ENCODE measurements at places on chromosomes 16 and 17.

DNA sequence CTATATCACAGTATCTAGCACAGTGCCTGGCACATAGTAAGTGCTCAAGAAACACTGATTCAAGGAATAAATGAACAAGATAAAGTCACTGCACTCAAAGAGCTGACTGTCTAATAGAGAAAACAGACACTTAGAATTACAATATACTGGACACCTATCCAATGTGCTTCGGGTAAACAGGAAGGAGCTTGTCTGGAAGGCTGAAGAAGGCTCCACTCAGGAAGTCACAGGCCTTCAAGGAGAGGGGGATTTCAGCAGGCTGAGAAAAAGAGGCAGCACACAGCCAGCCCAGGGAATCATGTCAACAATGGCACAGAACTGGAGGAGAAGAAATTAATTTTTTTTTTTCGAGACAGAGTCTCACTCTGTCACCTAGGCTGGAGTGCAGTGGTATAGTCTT, 9.7 kb upstream of the IL4R start:
- no peak for DNase-seq

GRCh38 chr16:58862334-58863021, 128.4 kb upstream of the GOT2 start:
- no peak for DNase-seq

DNA sequence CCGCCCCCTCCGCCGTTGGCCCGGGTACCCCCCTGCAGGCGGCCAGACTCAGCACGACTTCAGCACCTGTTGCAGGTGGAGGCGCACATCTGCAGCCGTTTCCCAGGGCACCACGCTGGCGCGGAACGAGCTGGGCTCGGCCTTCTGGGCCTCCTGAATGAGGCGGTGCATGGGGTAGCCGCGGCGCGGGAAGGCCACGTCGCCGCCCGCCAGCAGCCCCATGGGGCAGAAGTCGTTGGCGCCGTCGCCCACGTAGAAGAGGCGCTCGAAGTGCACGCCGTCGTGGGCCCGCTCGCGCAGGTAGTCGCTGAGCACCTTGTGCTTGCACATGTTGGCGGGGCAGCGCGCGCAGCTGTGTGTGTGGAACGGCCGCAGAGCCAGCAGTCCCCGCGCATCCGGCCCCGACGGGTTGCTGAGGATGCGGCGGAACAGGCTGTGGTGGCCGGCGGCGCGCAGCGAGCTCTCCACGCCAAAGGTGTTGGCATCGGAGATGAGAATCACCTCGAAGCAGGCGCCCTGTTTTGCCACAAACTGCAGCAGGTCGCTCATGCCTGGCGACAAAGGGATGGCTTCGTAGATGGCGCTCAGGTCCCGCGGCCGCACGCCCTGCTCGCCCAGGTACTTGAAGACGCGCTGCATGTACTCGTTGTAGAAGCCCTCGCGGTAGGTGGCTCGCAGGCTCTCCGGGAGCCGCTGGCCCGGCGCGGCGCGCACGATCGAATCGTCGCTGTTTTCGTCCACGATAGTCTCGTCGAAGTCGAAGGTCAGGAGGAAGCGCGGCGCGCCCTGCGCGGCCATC, 6.2 kb downstream of the PHOSPHO1 start:
- DNase-seq = no peak

DNA sequence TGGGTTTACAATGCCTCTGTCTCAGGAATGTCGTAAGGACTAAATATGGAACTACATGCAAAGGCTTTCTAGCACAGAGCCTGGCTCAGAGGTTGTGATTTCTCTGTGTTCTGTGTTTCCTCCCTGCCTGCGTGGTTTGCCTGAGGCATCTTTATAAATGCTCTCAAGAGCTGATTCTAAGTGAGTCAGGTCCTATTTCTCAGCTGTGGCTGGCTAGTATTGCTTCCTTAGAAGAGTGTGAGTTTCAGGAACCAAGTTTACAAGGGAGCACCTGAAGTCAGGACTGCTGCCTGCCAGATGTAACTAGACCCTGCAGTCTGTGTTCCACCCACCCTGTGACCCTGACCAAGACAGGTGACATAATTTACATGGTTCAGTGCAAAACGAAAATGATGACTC, 8.0 kb upstream of the CCL1 start:
- DNase-seq = no peak

- no peak for DNase-seq
Measured at GRCh38 chr16:23824909-23825308, 10.9 kb upstream of the PRKCB start.

DNA sequence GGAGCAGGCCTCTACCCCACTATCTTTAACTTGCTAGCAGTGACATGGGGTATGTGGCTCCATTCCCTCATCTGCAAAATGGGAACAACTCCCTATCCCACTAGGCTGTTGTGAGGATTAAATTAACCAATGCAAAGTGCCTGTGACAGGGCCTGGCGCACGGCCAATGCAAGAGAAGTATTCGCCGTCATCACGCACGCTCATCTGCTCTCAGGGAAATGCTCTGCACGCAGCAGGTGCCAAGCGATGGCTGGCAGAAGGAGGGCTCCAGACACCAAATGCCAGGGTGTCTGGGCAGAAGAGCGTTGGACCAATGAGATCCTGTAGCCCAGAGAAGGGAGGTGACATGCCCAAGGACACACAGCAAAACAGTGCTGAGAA, 17.3 kb downstream of the FAM83G start:
- no peak for DNase-seq

GRCh38 chr17:14203388-14203787, 33.3 kb downstream of the CDRT15 start:
- DNase-seq = no peak

GRCh38 chr17:70230850-70231640, 61.7 kb downstream of the KCNJ2 start:
- no peak for DNase-seq

- no peak for DNase-seq
Measured at GRCh38 chr16:5639531-5639930, 541.9 kb upstream of the EEF2KMT start.

DNA sequence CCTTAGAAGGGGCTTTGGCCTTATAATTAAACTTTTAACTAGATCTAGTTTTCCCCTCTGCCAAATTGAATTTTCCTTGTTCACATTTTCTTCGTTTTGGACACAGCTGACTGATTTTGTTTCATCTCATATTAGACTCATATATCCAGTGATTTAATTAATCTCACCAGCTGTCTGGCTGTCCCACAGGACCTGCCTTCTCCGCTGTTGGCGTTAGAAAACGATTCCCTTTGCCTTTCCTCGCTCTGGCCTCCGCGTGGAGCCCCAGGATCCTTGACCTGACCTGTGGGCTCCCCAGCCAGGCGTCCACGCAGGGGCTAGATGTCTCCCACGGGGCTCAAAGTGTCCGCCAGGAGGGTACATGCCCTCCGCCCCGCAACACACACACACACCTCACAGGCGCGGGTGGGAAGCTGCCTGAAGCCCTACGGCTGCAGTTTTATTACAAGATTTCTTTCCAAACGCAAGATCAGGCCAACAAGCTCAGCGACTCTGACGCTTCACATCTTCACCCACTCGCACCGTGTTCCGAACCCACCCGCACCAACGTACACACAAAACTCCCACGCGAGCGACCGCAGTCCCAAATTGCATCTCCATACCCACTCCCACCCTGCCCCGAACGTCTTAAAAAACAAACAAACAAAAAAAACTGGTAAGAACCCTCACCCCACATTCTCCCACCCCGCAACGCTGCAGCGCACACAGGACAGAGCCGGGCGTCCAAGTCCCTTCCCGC, 1.1 kb downstream of the RPRML start:
- DNase-seq = no peak

GRCh38 chr17:35890774-35891155, 10.6 kb upstream of the CCL5 start:
- DNase-seq = no peak

- DNase-seq = peak; percentile 25
Measured at GRCh38 chr16:86252596-86252995, 257.7 kb upstream of the FOXF1 start.

- DNase-seq = peak; percentile 82
Measured at GRCh38 chr16:13315642-13316427, 414.4 kb downstream of the SHISA9 start.

DNA sequence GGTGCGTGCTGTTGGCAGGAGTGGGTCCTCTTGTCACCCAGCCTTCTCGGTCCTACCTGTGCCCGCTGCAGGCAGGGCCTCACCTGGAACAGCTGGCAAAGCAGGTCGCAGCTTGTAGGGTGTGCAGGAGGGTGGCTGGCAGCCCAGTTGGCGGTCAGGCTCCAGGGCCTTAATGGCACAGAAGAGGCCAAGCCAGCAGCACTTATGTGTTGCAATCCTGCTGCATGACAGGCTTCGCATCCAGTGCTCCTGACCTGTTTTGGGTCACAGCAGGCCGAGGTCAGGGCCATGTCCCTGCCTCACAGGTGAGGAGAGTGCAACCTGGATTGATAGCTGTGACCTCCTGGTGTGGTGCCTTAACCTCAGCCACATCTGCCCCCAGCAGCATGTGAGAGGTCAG, 31.9 kb downstream of the ZC3H18 start:
- no peak for DNase-seq

DNA sequence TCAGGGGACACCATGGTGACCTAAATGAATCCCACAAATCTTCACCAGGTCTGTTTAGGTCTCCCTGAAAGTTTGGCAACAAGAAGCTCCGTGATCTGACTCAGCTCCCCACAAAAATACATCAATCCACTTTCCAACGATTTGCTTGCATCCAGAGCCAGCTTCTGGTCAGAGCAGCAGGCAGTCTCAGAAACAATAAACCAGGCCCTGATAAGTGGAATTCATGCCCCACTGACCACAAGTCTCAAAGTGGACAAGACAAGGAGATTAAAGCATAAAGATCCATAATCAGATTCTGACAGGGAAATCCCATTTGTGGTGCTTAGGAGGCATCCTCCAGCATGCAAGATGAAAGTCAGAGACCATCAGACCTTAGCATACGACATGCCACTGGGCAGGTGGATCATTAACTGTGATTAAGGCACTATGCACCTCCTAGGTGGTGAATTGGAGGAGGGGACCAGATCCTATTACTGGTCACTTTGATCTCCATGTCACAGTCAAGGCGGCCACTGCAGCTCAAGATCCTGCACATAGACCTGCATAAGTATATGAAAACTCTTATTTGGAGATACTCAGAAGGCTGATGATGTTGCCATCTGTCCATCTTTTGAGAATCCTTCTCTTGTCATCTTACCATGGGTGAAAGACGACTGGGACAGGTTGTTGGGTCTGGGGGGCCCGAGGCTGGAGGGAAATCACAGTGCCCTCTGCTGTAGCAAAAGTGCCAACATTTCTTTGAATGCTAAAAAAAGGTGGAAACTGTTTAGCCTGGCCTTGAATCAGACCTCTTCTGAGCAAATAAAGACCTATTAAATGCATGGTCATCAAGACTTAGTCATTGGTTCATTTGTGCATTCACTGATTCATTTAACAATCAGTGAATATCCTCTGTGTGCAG, 309.2 kb upstream of the CCL2 start:
- no peak for DNase-seq

DNA sequence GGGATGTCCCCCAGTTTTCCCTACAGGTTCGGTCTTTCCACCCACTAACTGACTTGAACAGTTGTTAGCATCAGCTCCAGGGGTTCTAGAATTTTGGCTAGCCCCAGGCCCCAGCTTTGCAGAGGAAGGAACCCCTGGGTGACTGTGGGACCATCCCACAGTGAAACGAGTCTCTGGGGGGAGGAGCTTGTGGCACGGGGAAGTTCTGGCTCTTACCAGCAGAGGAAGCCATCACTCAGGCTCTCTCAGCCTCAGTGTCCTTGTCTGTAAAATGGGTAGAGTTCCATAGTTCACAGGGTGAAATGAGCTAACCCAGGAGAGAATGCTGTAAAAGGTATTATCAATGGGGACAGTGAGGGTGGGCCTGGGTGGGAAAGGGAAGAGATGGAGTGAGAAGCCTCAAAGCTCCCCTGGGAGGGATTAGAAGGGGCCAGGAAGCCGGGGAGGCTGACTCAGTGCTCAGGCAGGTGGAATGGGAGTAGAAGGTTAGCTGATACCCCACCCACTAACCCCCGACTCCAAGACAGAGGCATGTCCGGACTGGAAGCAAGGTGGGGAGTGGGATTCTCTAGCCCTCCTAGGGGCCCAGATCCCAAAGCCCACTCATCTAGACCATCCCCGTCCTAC, 30.9 kb upstream of the CDC42EP4 start:
- DNase-seq = peak; percentile 65

DNA sequence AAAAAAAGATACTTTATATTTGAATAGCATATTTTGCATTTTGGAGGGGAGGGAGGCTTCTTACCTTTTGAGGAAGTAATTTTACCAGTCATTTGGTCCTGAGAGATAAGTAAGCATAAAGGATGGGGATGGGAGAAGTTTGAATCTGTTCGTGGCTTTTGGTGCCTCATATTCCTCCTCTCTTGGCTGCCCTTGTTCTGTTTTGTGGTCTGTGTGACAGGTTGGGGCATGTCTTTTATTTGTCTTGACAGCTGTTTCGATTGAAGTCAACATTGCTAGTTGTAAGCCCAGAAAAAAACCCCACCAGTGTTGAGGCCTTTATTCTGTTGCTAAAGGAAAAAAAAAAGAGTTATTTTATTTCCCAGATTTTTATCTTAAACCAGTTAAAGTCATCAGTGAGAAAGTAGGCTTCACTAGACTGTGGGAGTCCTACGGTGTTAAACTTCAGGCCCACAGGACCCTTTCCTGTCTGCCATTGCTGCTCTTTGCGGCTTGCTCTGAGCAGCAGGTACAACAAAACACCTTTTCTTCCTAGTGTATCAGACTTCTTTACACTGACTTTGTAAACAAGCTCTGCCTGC, 11.4 kb downstream of the SLC7A6 start:
- no peak for DNase-seq

DNA sequence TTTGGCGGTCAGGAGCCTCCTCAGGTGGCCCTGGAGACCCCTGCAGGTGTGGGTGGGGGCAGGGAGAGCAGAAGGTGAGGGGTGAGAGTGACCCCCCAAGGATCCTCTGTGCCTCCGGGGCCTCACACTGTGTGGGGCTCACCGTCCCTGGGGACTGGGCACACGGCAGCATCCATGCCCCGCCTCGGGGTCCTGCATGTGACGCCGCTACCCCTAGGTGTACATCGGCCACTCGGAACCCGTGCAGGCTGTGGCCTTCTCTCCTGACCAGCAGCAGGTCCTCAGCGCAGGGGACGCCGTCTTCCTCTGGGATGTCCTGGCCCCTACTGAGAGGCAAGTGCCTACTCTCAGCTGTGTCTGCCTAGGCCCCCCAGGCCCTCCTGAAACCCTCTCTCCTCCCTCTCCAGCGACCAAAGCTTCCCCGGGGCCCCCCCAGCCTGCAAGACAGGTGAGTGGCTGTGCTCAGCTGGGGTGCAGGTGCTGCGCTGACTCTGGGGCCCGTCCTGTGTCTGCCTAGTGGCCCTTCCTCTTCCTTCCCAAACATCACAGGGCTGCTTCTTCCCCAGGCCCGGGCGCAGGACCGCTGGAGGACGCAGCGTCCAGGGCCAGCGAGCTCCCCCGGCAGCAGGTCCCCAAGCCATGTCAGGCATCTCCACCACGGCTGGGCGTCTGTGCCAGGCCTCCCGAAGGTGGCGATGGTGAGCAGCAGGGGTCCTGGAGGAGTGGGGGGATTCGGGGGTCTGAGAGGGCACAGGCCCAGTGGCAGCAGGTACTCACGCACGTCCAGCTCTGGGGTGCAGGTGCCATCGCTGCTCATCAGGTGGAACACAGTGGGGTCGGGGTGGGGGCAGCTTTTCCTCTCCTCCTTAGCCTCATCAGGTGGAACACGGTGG, 9.0 kb upstream of the RHOT2 start:
- no peak for DNase-seq

GRCh38 chr16:2711370-2712062, 8.5 kb downstream of the PRSS27 start:
- DNase-seq = no peak

GRCh38 chr16:77406680-77407079, 28.2 kb downstream of the ADAMTS18 start:
- peak; percentile 15 for DNase-seq

- no peak for DNase-seq
Measured at GRCh38 chr17:82257473-82257872, 16.0 kb downstream of the CSNK1D start.
